Activated naive CD4-positive, alpha-beta T cell (primary cell): ENCODE measurements at places on chromosomes 6 and 20.

GRCh38 chr6:131646249-131646670 is 9.2 kb downstream of the ENPP3 start:
- DNase-seq = no peak

DNA sequence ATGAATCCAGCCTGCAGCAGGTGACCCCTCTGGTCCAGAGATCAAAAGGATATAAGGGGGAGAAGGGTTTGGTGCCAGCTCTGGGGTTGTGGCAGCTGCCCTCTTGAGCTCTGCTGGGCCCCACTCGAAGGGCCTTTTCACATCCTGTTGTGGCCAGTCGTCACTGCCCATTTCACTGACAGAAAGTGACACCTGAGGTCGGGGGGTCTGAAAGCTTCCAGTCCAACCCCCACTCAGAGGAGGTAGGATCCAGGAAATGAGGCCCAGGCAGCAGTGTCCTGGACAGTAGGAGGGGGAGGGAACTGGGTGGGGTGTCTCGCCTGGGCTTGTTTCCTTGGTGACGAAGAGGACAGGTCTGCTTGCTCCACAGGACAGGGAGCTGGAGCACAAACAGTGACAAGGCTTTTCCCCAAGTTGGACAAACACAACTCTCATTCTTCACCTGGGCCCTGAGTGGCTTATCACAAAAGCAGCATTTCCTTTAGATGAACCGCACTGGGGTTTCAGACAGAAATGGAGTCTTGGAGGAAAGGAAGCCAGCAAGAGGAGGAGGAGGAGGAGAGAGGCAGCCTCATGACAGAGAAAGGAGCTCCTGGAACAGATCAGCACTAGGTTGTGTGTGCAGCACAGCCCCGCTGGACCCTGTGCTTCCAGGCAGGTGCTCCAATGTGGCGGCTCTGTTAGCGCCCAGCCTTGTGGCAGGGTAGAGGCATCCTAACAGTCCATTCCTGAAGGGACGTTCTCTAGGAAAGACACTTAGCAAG is 11.0 kb downstream of the FRS3 start:
- no peak for DNase-seq

DNA sequence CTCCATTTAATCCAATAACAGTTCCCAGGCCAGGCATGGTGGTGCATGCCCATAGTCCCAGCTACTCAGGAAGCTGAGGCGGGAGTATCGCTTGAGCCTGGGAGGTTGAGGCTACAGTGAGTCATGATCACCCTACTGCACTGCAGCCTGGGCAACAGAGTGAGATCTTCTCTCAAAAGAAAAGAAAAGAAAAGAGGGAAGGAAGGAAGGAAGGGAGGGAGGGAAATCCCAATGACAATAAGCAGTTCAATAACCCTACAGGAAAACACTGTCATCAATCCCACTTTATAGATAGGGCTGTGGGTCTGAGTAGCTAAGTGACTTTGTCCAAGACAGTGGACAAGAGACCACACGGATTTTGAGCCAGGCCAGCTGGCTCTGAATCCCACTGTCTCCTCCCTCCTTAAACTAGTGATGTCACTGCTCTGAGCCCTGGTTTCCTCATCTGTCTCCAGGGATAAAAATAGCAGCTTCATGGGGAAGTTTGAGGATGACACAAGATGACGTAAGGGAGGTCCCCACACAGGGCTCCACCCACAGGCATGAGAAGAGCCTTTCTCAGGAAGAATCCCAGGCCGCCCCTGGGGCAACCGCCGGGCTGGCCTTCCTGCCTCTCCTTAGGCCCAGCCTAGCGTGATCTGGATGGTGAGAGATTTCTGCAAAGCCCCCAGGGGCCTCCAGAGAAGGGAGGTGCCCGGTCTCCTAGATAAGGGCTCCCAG is 7.2 kb upstream of the TRIB3 start:
- no peak for DNase-seq

GRCh38 chr6:28948782-28949486 is 25.1 kb upstream of the TRIM27 start:
- no peak for DNase-seq

DNA sequence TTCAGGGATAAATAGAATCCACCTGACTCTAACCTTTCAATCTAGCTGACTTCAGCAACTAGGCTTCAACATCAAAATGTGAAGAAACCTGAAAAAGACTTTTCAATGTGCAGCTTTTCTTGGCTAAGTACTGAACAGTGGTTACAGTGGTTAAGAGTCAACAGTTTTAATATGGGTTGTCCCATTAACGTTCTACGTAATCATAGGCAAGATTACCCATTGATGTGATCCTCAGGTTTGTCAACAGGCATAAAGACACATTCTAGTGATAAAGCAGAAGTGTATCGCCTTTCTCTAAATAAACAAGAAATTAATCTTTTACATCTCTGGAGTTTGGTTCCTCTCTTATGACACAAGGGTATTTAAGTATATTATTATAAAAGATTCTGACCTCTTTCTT is 154.1 kb upstream of the RUNX2 start:
- no peak for DNase-seq

GRCh38 chr6:97594844-97595243 is 311.8 kb upstream of the MMS22L start:
- no peak for DNase-seq

DNA sequence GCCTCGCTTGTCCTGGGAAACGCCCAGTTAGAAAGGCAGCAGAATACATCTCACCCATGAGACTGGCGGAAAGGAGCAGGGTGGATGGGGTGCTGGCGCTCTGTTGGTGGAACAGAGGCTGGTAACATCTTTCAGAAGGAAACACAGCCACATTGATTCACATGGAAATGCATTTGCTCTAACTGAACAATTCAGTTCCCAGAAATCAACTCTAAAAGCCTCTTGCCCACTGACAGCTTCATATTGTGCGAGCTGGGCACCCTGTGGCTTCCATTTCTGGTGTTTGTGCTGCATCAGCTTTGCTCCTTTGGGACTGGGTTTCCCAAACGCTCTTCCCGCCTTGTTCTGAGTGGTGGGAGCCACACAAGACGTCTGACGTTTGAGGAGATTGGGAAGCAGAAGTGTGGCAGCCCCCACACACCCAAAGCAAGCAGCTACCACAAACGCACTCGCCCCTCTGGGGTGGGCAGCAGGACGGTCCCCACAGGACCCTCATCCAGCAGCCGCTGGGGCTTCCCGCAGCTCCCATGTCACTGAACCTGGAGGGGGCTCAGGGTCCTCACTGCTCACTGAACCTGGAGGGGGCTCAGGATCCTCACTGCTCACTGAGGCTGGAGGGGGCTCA is 229.5 kb downstream of the ERMARD start:
- DNase-seq = no peak

GRCh38 chr6:88376768-88377387 is 210.7 kb upstream of the CNR1 start:
- no peak for DNase-seq
